ENCODE measurements at places on chromosomes 7 and 10.
A peak's percentile ranks its signal among the peaks of the same experiment; 100 is the strongest.

DNA sequence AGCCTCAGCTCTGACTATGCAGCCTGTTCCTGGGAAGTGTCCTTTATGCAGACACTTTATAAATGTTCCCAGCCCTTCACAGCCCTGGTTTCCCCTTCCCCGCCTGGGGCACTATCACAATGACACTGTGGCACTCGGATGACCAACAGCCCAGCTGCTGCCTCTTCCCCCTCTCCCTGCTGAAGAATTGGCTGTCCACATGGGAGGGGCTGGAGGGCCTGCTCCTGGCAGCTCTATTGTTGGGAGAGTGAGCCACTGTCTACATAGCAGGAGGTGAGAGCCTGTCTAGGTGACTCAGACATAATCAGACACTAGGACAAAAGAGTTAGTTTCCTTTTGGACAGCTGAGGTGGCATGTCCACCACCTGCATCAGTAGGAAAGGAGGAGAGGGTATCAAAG is 437.5 kb downstream of the PLXNA4 start:
- DNase-seq: peak; percentile 71

DNA sequence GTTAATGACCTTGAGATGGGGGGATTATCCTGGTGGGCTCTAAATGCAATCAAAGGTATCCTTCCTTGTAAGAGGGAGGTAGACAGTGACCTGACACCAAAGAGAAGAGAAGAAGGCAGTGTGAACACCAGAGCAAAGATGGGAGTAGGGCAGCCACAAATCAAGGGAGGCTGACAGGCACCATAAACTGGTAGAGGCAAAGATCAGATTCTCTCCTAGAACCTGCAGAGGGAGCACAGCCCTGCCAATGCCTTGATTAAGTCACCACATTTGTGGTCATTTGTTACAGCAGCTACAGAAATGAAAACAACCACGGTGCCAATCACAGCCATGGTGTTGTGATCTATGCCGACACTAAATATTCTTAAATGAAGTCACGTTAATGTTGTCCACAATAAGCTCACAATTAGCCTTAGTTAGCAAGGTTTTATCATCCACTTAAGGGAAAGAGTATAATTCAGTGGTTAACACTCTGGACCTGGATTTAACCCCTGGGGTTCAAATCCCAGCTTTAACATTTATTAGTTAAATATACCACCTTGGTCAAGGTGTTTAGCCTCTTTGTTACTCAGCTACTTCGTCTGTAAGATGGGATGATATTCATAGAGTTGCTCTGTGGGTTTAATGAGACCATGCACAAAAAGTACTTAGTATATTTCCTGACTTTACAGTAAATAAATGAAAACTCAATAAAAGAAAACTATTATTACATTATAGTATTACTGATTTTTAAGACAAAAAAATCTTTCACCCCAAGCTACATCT is 70.8 kb downstream of the SGMS1 start:
- DNase-seq: peak; percentile 21

DNA sequence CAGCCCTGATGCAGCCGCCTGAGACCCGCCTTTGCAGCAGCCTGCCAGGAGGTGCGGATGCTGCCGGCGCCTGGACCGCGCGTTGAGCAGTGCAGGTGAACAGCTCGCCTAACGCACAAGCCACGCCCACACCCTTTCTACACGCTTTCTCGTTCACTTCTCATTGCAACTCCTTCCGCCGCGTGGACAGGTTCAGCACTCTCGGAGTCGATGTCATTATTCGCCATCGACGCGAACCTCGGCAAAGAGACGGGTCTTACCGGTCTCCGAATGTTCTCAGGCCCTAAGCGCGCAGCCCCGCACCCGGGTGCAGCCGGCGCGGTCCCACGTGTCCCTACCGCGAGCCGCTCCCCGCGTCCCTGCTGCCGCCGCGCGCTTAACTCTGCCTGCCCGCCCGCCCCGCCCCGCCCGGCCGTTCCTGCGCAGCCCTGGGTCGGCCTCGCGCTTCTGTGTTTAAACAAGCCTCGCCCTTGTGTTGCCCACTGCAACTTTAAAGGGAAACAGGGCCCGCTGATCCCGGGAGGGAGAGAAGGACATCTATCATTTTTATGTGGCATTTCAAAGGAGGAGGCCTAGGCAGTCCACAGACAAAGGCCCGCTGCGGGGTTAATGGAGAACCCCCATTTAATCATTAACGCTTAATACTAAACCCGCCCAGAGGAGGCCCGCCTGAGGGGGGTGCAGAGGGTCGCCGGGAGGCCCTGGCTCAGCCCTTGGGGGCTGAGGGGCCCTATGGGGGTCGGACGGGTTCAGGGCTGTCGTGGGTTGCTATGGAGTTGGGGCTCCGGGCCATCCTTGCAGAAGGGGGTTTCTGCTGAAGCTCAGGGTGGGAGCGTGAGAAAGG is 128.5 kb downstream of the WDR11 start:
- DNase-seq: peak; percentile 79

DNA sequence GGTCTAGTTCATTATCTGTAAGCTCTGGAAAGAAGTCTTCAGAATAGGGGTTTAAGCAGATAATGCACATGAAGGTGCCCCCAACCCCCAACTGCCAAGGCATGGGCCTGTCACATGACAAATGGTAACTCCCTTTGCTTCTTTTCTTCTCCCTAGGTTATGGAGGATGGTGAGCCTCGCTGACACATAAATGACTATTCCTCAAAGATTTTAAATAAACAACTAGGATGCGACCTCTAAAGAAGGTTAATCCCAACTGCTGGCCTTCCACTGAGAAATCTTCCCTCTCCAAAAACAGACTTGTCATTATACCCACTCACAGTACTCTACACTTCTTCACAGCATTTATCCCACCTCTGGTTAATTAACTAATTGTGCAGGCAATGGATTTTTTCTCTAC is 75.7 kb upstream of the FAM133B start:
- DNase-seq: no peak

DNA sequence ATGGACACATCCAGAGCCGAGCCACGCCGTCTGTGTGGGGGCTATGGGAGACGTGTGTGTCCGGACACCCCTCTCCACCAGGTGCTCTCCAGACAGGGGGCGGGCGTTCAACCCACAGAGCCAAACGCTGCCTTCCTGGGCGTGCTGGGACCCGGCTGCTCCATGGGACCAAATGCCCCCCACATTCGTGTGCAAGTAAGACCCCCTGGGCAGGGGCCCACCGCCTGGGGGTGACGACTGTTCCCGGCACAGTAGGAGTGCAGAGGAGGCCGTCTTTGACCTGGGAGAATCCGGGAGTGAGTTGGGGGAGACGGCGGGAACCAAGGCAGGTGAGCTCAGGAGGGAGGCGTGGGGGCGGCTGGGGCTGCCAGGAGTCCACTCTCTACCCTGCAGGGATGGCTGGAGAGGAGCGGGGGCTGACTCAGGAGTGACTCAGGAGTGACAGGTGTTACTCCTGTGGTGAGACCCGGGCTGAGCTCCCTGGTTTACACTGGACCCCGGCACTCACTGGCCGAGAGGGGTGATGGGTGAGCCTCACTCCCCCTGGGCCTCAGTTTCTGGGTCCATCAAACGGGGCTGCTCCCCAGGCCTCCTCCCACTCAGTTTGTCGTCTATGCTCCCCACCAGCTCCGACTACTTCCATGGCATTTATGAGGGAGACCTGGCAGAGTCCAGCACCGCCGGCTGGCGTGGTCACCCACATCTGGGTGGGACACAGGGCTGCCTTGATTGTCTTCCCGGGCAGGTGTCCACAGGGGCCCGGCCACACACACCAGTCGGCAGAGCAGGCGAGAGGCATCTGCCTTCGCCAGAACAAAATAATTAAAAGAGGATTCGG is 95.0 kb downstream of the MICALL2 start:
- DNase-seq: no peak

GRCh38 chr10:45000138-45000751 is 478 bp upstream of the ZNF22 start:
- DNase-seq: no peak

DNA sequence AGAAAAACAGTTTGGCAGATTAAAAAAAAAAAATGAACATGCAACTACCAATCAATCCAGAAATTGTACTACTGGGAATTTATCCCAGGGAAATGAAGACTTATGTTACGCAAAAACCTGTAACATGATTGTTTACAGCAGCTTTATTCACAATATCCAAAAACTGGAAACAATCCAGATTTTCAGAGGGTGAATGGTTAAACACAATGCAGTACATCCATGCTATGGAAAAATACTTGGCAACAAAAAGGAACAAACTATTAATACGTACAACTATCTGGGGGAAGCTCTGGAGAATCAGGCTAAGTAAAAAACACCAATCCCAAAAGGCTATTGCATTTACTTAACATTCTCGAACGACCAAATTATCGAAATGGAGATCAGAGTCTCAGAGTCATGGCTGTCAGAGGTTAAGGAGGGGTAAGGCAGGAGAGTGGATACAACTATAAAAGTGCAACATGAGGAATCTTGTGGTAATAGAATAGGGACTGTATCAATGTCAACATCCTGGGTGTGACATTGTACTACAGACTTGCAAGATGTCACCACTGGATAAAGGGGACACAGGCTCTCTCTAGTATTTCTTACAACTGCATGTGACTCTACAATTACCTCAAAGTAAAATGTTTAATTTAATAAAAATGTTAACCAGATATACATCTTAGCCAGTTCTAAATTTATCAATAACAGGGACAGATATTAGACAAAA is 21.5 kb upstream of the RUFY2 start:
- DNase-seq: no peak

- DNase-seq: no peak
Observed at GRCh38 chr10:30631188-30631587, 1.6 kb upstream of the LYZL2 start.

GRCh38 chr7:51644216-51644615 is 327.6 kb upstream of the COBL start:
- DNase-seq: no peak

DNA sequence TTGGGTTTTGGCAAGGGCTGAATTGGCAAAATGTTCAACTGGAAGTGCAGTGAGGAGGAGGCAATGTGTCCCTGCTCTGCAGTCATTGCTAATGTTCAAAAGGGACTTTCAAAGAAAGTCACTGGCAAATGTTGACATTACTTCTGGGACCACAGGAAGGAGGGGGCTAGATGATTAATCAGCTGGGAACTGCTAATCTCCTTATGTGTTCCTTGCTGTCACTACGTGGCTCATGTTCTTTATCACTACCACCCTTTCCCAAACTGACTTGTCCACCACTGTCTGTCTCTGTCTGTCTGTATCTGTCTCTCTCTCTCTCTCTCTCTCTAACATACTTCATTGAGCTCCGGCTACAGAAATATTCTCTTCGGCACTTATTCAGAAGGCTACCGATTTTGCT is 86.9 kb upstream of the MTPN start:
- DNase-seq: no peak

- DNase-seq: no peak
Observed at GRCh38 chr7:148915211-148915610, 31.1 kb upstream of the EZH2 start.

DNA sequence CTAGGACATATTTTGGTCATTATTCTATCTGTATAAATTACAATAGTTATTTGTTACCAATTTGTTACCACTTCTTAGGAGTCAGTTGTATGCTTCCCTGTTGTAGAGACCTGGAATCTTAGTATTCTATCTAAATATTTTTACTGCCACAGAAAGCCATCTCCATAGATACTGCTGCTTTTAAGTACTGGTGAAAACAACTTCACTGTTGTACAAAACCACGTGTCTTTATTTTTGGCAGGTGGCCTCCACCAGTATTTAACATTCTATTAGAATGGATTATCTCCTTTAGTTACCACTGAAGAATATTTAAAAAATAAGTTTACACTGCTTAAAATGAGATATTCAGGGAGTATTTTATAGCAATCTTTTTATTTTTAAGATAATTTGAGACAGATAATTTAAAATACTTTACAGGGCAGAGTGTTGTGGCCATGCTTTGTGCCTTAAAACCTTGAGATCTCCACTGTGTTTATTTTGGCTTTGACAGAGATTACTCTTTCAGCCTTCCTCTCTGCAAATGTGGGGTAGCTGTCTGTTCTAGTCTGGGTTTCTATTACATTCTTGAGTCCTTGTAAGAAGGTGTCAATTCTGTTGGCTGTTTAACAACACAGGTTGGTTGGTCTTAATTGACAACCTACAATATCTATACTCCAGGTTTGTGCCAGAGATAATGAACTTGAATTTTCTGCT is 185.6 kb downstream of the LRRC4 start:
- DNase-seq: no peak

DNA sequence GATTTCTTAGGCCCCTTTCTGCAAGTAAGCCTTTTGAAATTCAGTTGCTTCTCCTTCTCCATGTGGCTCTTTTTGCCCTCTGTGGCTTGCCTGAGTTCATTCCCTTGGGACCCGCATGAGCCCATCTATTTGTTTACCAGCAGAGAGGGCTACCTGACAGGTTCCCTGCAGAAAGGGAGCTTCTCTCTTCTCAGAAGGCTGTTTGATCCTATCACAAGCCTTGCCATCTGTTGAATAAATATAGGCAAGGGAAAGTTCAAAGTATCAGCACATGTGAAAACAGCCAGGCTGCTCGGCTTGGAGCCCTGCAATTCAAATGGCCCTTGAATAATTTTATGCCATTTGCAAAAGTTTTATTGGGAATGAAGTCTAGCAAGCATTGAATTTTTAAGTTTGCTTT is 720.2 kb upstream of the FZD8 start:
- peak; percentile 15 for DNase-seq

GRCh38 chr10:79018521-79019011 is 50.2 kb upstream of the ZMIZ1 start:
- no peak for DNase-seq

- peak; percentile 71 for DNase-seq
Observed at GRCh38 chr10:1368842-1369171, 312.6 kb downstream of the WDR37 start.

DNA sequence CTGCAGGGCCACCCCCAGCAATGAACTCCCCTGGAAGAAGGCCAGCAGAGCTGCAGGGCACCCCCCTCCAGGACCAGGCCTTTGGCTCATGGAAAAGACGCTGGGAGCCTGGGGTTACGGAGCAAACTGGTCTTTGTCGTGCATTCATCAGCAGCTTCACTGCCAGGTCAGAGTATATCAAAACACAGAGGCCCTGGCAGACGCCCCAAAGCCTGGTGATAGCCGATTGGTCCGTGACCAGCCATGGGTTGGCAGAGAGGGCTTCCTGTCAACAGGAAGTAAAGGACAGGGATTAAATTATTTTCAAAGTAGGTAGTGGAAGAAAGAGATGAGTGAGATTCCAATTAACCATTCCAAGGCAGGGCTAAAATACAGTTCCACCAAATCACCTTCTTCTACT is 9.0 kb downstream of the PRKAG2 start:
- no peak for DNase-seq

GRCh38 chr7:108570146-108570755 is 577 bp downstream of the DNAJB9 start:
- DNase-seq: no peak
